Activated CD4-positive, alpha-beta T cell treated with anti-CD3 and anti-CD28 coated beads, Interleukin-2, amount 50 U/mL, for 4 hours (primary cell): ENCODE measurements at places on chromosomes 5 and 9.

- DNase-seq, result no peak
Observed at GRCh38 chr9:115115117-115115880, 2.7 kb downstream of the TNC start.

GRCh38 chr5:54159153-54159892 lies 151.1 kb downstream of the ARL15 start:
- DNase-seq, result no peak

GRCh38 chr5:89698028-89698427 lies 711.5 kb downstream of the CETN3 start:
- no peak for DNase-seq

- no peak for DNase-seq
Observed at GRCh38 chr5:103463261-103463660, 99.3 kb downstream of the NUDT12 start.

DNA sequence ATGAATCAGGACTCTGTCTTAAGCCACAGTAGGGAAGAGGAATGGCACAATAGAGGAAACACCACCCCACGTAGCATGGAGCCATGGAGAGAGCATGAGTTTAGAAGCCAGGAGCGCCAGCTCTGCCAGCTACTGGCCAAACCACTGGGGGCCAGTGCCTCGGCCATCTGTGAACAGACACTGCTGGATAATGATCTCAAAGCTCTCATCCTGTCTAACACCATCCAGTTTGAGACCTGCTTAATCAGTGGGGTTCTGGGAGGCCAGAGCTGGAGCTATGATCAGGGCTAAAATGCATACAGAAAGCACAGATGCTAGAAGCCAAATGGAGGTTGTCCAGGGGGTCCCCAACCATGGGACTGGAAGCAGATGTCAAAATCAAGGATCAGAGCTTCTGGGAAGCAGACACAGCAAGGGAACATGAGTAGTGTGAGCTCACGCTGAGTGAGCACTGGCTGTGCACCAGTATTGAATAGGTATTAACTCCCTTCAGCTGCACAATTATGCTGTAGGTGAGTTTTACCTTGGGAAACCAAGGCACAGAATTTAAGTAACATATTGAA lies 92.7 kb downstream of the KCNIP1 start:
- no peak for DNase-seq

DNA sequence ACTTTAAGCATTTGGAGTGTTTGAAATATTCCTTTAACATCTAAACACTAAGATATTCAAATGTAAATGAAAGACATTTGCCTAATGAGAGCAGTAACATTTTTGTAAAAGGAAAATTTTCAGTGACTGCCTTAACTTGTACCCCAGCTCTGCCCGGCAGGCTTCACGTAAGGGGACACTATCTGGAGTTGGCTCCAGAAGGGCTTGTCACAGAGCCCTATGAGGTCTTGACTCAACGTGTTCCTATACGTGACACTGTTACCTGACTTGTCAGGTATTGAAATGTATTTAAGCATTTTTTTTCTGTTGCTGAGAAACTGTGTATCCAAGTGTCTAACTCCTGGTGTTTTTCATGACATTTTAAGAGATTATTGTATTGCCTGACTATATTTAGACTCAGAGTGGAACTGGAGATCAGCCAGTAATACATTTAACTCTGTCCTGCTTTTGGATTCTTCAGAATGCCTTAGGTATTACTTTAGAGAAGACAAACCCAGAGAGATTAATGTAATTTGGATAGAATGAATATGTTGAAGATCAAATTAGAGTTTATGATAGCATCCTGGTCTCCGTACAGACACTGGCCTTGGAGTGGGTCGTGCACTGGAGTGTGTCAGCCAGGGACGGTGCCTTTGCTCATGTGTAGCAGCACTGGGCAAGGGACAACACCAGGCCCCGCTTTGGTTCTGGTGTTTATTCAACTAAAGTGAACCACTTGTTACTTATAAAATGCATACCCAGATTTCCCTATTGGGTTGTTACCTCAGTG lies 34.6 kb upstream of the PHF2 start:
- DNase-seq, result no peak

DNA sequence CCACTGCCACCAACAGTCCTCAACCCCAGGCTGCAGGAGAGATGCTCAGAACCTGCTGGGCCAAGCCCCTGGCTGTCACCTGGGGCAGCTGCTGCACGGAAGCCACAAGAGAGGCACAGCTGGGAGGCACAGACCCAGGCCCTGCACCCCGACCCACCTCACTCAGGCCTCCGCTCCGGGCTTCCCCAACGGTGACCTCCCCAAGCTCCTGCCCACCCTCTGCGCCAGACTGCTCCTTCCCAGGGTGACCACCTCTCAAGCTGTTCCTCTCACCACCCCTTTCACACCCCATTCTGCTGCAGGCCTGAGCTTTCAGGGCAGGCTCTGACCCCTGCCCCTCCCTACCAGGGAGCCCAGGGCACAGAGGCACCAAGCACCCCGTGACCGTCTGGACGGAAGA lies 33.0 kb downstream of the VAV2 start:
- no peak for DNase-seq

DNA sequence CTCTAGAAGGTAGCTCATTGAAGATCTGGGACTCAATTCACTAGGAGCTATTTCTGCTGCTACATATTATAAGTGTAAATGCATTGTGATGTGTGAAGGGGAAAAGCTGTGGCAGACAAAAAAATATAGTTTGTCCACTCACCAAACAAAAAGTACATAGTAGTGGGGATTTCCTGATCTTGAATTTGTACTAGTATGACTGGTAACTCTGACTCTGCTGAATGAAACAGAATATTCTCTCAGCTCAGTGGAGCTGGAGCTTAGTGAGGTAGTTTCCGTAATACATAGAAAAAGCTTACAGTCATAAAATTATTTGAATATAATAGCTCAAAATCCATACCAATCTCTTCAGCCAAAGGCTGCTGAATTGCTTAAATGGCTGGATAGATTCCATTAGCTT lies 455.6 kb upstream of the CD180 start:
- DNase-seq, result no peak

DNA sequence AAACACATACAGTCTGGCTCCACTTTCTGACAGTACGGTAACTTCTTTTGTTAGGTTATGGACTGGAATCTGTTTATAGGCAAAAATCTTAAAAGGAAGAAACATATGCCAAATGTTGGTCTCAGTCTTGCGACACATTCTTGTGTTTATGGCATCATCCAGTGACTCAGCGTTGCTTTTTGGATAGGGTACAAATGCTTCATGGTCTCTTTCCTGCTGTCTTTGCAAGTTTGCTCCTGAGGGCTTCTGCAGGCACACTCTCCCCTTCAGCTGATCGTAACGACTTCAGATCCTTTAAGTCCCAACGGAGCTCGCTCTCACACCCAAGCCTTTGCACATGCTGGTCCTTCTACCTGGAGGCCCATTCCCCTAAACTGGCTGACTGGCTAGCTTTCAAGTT lies 23.6 kb upstream of the TNFSF8 start:
- no peak for DNase-seq

GRCh38 chr5:93736284-93736683 lies 5.1 kb downstream of the POU5F2 start:
- no peak for DNase-seq

- DNase-seq, result no peak
Observed at GRCh38 chr9:110887276-110887675, 151.0 kb downstream of the LPAR1 start.

DNA sequence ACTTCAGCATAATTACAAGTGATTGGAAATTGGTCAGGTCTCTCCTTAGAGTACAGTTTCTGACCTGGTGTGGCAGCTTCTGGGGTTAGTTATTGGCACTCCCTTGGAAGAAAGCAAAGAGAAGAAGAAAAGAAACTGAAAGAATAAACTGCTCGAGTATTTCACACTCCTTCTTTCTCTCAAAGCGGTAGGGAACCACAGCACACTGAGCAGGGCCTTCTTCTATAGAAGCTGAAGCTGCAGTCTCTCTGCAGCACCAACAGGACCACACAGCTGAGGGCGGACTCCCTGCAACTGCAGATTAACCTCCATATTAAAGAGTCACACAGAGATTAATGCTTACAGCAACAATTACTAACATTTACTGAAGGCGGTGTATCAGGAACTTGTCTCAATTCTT lies 152.0 kb downstream of the TRPM6 start:
- DNase-seq, result no peak

- DNase-seq, result no peak
Observed at GRCh38 chr9:78114581-78114980, 83.0 kb upstream of the GNAQ start.

DNA sequence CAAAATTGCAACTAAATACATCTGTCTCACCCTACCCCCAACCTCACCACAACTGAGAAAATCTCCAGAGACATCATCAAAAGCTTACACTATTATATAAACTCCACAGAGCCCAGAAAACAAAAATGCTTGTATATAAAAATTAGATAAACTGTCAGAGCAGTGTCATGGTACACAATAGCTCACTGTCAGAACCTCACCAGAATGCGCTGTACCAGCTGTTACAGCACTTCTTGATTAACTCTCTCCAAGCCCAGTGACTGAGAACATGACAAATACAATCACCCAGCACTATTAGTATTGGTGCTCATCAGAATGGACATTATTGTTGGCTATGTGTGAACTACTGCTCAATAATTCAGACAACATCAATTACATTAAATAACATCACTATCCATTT lies 65.7 kb downstream of the ZDHHC21 start:
- DNase-seq, result no peak

DNA sequence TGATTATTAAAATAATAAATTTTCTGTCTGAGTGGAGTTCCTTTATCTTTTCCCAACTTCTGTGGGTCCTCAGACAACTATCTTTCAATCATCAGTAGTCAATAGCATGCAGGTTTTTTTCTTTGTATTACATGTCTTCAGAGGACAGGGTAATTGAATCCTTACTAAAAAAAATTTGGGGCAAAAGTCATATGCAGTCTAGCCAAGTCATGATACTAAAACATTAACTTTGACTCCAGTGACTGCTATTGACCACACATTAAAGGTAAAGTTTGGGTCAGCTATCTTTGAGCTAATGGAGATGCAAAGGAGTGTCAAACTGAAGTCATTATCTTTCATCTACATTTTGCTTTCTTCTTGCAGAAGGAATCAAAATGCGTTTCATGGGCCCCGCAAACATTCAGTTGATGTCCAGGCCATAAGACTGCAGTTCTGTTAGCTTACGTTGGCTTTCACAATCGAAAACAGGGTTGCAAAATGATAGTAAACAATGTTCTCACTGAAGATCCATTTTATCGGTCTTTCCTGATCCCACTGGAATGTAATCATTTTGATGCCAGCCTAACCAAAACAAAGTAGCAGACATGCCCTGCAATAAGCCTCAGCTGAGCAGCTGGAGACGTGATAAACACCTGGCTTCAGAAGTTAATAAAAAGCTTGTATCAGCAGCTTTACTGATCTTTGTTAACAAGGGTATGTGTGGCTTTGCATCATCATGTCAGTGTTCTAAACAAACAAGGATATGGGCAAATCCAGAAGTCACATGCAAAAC lies 186.1 kb upstream of the PRLR start:
- no peak for DNase-seq

DNA sequence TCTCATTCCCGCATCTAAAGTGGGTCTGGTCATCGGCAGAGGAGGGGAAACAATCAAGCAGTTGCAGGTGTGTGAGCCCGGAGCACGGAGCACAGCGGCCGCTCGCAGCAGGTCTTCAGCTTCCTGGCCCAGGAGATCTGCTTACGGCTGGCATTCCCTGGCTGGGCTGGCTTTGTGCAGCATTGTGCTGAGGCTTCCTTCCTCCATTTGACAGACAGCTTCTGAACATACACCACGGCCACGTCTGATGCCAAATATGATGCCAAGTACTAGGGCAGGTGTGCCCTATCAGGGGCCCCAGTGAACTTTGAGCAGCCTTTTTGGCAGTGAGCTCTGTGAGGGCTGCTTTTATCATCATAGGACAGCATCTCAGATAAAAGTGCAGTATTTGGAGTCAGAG lies 37.1 kb downstream of the FUBP3 start:
- no peak for DNase-seq

DNA sequence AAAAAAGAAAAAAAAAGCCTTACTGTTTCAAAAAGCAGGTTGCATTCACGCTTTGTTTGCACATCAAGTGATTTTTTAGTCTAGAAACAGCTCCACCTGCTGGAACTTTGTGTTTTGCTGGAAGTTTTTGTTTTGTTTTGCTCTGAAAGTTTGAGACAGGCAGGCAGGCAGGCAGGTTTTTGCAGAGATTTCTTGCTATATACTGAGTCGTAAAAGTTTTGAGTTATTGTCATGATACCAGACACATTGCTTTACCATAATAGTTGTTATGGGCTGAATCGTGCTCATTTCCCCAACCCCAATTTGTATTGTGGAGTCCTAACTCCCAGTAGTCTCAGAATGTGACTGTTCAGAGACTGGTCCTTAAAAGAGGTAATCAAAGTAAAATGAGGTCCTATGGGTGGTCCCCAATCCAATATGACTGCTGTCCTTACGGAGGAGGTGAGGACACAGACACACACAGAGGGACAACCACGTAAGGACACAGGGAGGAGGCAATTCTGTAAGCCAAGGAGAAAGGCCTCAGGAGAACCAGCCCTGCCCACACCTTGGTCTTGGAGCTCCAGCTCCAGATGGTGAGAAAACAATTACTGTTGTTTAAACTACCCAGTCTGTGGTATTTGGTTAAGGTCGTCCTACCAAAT lies 20.9 kb downstream of the OR2Y1 start:
- DNase-seq, result peak; percentile 6

DNA sequence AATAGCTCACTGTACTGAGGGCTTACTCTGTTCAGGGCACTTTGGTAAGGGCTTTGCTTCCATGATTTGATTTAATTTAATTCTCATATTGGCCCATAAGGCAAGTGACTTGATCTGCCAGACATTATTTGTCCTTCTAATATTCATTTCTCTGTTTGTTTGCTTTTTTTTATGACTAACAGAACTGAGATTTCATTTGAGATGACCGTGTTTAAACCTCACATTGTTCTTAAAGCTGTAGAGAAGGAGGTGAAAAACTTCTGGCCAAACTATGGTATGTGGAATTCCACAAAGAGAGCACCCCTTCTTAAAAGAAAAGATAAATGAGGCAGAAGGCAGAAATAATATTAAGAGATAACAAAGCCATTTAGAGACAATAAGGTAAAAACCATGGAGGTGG lies 775.6 kb upstream of the ACO1 start:
- DNase-seq, result no peak

DNA sequence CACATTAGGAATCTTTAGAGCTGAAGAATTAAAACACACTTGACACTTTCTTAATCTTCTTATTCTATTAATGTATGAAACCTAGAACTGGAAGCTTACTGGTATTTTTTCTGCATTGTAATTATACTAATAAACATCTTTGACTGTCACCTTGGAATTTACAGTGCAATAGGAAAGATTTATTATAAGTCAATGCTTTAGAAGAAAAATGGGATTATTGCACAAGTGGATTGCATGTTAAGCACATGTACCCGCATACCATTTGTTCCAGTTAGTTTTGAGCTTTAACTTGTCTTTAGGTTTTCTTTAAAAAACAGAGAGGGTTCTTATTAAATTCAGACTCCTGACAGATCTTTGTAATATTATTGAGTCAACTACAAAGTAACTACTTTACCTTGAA lies 278.5 kb downstream of the CCDC171 start:
- DNase-seq, result no peak

GRCh38 chr5:117455236-117456233 lies 880.9 kb upstream of the SEMA6A start:
- no peak for DNase-seq

GRCh38 chr5:53438486-53439472 lies 41.6 kb upstream of the FST start:
- no peak for DNase-seq

GRCh38 chr5:168370831-168371230 lies 79.4 kb downstream of the WWC1 start:
- no peak for DNase-seq

- no peak for DNase-seq
Observed at GRCh38 chr9:108643731-108644510, 211.9 kb downstream of the ACTL7B start.
